MG63 (cell line): ENCODE measurements at places on chromosomes 13 and 19.

GRCh38 chr13:25067064-25067463 is 28.9 kb upstream of the PABPC3 start:
- DNase-seq, result no peak

DNA sequence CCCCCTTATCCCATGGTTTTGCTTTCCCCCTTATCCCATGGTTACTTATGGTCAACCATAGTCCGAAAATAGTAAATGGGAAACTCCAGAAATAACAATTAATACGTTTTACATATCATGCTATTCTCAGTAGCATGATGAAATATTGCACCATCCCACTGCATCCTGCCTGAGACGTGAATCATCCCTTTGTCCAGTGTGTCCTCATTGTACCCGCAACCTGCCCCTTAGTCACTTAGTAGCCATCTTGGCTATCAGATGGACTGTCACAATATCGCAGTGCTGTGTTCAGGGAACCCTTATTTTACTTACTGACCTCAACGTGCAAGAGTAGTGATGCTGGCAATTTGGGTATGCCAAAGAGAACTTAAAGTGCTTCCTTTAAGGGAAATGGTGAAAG is 10.5 kb upstream of the NBEA start:
- DNase-seq, result no peak

GRCh38 chr13:40101708-40102359 is 446.4 kb downstream of the COG6 start:
- no peak for DNase-seq

DNA sequence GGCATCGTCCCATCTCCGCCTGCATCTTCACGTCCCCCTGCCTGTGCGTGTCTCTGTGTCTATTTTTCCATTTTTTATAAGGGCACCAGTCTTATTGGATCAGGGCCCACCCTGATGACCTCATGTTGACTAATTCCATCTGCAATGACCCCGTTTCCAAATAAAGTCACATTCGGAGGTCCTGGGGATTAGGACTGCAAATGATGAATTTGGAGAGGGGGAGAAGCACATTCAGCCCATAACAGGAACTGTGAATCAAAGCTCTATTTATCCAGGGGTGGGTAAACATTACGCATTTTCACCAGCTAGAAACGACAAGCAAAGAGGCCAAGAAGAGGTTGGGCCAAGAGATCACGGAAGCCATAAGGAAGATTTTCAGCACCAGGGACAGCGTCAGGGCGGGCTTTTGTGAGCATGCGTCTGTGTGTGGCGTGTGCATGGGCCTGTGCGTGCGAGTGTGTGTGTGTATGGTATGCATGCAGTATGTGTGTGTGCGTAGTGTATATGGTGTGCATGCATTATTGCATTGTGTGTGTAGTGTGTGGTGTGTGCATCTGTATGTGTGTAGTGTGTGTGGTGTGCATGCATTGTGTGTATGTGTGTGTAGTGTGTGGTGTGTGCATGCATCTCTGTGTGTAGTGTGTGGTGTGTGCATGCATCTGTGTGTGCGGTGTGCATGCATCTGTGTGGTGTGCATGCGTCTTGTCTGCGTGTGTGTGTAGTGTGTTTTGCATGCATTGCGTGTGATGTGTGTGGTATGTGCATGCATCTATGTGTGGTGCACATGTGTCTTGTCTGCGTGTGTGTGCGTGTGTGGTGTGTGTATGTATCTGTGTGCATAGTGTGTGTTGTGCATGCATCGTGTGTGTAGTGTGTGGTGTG is 19.6 kb downstream of the CELF5 start:
- DNase-seq, result peak; percentile 48

GRCh38 chr13:21973437-21974125 is 302.7 kb downstream of the FGF9 start:
- DNase-seq, result no peak

- no peak for DNase-seq
These were observed 2.2 kb upstream of the LSR start for GRCh38 chr19:35246466-35247092.

DNA sequence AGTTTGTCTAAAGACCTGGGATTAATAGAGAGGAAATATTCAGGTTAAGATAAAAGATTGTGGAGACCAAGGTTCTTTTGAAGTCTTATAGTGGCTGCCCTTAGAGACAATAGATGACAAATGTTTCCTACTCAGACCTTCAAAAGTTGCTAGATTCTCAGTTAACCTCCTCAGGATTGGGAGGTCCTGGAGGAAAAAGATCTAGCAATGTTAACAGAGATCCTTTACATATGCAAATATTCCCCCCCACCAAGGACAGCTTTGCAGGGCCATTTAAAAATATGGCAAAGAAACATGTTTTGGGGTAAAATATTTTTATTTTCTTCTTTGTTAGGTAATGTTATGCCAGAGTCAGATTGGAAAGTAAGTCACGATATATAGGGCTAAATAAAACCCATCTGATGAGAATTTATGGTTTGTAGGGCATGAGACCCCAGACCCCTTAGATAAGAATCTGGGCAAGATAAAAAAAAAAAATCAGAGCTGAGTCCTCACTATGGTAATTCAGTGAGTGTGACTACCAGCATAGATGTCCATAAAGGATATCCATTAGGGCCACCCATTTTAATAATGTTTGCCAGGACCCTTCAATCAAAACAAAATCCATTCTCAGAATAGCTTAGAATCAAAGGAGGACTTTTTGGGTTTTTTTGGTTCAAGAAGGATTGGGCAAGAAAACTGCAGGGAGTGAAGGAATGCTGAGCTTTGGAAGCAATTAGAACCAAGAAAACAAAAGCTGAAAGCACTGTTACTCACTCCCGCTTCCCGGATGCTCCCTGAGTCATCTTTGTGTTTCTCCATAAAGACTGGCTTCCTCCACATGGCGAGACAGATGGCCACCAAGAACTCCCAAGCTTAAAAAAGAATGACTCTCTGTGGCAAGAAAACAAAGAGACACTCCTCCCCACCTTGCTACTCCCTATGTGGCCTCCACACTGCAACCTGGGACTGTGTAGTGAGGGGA is 28.2 kb downstream of the VSTM1 start:
- DNase-seq, result peak; percentile 79

DNA sequence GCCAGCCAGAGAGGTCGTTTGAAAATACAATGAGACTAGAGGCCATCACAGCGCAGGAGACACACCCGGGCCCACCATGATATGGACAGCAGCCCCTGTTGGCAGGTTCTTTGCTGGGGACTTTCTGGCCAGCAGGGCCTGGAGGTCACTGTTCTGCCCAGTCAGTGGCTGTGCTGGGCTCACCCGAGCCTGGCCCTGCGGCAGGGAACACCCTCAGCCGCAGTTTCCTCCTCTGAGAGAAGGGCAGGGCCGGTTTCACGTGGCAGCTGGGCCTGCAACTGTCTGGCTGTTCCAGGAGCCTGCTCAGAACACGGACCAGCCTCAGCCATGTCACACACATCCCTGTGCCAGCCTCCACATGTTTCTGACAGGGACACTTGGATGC is 39.4 kb downstream of the ADPRHL1 start:
- no peak for DNase-seq

- DNase-seq, result no peak
These were observed 39.9 kb downstream of the MAP4K1 start for GRCh38 chr19:38577826-38578225.

- DNase-seq, result no peak
These were observed 11.3 kb downstream of the EPS8L1 start for GRCh38 chr19:55086730-55087541.
